ENCODE measurements at places on chromosomes 16 and 17. TPM values are rescaled to one million over a fixed set of nuclear protein-coding genes. Genes with fewer than 3 reads are reported as not detected.

GRCh38 chr17:40307001-40307730 is 1.8 kb upstream of the RARA start:
- no peak for DNase-seq

DNA sequence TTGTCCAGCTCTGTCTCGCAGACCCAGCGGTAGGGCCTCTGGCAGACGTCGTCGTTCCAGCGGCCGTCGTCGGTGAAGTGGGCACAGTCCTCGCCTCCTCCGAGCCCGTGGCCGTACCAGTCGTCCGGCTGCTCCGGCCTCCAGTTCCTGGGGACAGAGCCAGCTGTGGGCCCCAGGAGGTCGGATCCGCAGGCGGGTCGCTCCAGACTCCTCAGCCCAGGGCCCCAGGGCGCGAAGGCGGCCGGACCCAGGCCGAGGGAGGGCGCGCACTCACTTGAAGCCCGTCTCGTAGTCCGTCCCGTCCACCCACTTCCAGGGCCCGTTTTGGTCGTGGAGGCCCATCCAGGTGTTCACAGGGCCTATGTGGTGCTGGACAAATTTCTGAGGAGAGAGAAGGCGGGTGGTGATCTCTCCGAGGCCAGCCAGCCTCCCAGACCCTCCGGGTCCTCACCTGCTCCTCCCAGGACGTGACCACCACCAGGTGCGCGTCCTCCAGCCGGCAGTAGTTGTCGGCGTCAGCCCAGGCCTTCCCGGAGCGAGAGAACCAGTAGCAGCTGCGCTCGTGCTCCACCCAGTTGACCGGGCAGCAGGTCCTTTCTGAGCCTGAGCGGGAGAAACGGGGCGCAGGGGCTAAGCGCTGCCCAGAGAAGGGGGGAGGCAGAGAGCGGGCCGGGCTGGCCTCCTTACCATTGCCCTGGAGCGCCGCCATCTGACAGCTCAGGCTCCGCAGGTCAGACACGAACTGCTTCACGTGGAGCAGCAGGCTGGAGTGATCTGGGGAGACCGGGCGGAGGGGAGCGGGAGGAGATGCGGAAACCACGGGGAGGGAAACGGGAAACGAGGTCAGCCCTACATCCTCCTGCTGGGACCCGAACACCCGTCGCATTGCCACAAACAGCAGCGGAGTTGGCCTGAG is 5.2 kb downstream of the ASGR1 start:
- peak; percentile 36 for DNase-seq

GRCh38 chr17:12644623-12645022 is 21.1 kb upstream of the MYOCD start:
- no peak for DNase-seq

DNA sequence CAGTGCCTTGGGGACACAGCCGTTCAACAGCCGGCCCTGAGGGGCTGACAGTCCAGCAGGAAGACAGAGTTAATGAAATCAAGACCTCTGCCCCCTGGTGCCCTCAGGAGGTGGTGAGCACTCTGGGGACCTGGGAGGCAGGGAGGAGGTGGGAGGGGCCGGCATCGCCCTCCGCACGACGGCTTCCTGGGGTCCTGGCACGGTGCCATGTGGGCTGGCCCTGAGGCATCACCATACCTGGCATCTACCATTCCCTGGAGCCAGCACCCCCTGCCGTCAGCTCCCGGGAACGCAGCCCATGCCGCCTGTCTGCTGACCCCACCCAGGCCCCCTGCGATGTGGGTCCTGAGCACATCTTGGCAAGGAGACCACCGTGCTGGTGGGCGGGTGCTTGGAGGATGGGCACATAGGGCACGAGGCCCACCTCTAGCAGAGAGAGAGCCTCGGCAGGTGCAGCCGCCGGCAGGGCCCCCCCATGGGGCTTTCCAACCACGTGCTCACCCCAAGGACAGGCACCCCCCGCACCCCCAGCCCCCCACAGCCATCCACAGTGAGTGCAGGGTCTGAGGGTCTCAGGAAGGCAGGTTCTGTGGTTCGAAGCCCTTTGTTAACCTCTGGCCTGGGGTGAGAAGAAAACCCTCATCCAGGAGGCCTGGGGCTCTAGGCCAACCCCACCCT is 52.5 kb downstream of the ZFPM1 start:
- peak; percentile 97 for DNase-seq

GRCh38 chr17:45739786-45740185 is 44.3 kb upstream of the CRHR1 start:
- DNase-seq: no peak

GRCh38 chr16:69703638-69704037 is 22.7 kb downstream of the NQO1 start:
- DNase-seq: no peak

GRCh38 chr17:80009391-80010282 is 26.0 kb downstream of the TBC1D16 start:
- no peak for DNase-seq

DNA sequence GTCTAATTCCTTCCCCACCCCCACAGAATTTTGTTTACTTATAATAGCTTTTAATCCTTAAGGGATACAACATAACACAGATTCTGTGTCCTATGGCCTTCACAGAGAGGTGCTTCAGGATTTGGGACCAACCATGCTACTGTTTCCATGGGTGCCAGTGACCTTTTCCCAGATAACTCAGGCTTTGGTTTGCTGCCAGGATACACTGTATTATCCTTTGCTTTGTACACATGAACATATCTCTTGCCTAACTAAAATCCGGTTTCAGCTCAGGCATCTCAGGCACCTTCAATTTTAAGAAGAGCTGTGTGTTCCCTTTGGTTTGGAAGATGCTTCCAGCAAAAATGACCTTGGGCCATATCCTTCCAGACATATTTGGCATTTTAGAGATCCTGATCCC is 428.4 kb upstream of the CDH5 start:
- DNase-seq: no peak

DNA sequence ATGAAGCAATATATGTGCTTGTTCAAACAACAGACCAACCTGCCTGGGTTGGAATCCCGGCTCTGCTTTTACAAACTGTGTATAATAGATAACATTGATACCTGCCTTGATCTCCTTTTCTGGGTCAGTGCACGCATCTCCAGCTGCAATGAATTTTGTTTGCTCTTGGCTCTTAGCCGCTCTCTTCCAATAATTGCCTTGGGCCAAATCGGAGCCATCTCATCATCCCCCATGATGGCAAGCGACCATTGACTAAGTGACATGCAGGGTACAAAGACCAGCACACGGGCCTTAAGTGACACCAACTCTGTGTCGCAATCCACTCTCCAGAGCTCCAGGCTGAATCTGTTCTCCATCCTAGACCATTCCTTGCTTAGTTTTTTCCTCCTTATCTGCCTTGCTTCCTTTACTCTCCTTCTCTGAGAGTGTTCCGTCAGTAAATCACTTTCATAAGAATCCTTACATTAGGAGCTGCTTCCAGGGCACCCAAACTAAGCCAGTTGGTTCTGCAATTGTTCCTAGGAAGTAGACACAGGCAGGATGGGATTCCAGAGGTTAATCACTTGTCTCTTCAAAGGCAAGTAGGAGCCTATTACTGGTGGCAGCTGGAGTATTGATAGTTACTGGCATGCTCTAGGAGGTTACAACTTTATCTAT is 134.2 kb downstream of the ABCA8 start:
- DNase-seq: no peak

Gene MYH1
- not detected for total RNA-seq

Gene MYH8
- not detected for total RNA-seq

Gene SLFN13
- 8.5 TPM for total RNA-seq

Gene NR1D1
- total RNA-seq: 11.6 TPM

Gene UNC119
- 9.5 TPM for total RNA-seq

Gene PPP1R27
- total RNA-seq: not detected

Gene MGAT5B
- not detected for total RNA-seq

Gene ALOX15
- not detected for total RNA-seq

Gene HLF
- 4.6 TPM for total RNA-seq

Gene HP
- total RNA-seq: 2.2 TPM

Gene CDIP1
- total RNA-seq: 18.5 TPM

Gene PYY
- total RNA-seq: not detected

Gene HIGD1B
- 0.35 TPM for total RNA-seq

Data from pancreas (tissue), 10 donors.